ENCODE measurements at places on chromosomes 12 and 14. TPM values are rescaled to one million over a fixed set of nuclear protein-coding genes. Genes with fewer than 3 reads are reported as not detected.

RNASE7 gene
- total RNA-seq: 0.27 TPM

GRCh38 chr14:71698027-71698426 is 234.2 kb upstream of the RGS6 start:
- no peak for DNase-seq

- no peak for DNase-seq
Measured at GRCh38 chr12:68760806-68761441, 14.9 kb downstream of the SLC35E3 start.

DNA sequence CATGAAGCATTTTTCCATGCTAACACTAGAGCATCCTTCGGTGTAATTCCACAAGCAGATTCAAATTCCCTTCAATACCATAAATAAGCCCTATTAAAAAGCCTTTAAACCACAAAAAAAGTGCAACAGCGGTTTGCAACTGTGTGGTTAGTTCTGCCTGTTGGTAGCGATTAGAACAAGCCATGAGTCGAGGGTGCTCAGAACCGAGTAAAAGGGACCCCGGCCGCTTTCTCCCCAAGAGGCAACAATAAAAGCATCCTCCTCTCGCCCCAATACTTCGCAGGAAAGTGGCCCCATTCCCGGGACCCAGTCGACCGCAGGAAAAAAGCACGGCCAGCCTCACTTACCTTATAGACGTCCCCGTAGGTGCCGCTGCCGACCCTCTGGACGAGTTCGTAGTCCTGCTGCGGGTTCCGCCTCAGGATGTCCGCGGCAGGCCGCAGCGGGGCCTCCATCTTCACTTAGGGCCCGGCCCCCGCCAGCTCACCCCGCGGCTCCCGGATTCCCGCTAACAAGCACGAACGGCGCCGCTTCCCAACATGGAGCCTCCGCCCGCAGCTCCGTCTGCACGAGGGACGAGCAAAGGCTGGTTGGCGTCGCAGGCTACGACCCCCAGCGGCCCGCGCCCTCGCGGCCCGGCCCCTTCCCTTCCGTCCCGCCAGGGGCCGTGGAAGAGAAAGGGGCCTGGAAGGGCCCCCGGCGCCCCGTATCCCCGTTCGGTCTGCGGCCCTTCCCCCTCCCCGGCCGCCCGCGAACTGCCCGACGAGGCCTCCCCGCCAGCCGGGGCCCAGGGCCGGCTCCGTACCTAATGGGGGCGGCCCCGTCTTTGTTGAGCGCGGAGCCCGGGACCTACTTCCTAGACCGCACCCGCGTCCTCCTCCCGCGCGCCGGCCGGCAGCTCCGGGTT is 521 bp downstream of the MAP4K5 start:
- peak; percentile 9 for DNase-seq

DNA sequence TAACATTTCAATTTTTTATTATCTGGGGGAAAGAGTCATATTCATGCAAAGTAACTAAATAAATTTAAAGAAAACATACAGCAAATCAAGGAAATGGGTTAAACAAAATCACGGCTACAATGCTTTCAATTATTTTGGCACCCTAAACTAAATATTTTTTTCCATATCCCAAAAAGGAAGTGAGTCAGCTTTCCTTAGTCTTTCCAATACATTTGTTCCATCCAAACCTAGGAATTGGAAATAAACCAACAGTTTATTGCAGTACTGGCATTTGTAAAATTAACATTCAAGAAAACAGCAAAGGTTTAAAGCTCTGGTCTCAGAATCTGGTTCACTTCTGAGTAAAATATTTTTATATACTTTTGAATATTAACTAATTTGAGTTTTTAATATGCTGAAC is 89.2 kb downstream of the BCL2L14 start:
- no peak for DNase-seq
